HepG2 (cell line): ENCODE measurements at places on chromosomes 6 and 20.

GRCh38 chr6:12873691-12874090 lies 157.1 kb downstream of the PHACTR1 start:
- no peak for DNase-seq

- no peak for DNase-seq
Observed at GRCh38 chr6:124393536-124393935, 568.7 kb upstream of the RNF217 start.

DNA sequence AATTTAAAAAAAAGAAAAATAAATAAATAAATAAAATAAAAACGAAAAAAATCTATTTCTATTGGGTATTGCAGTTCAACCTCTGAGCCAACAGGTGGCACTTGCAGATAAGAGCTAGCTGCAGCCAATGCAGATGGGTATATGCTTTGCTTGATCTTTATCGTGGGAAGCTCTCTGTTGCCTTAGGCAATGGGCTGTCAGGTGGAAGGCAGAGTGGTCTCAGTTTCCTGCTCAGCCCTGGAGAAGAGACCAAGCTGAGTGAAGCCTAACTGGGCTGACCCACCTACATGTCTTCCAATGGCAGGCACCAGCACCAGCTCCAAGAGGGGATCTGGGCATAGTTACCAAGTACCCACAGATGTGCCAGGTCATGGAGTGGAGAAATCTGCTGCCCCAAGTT lies 95.0 kb downstream of the AK9 start:
- DNase-seq: peak; percentile 26

GRCh38 chr6:348860-349396 lies 42.6 kb upstream of the IRF4 start:
- no peak for DNase-seq

DNA sequence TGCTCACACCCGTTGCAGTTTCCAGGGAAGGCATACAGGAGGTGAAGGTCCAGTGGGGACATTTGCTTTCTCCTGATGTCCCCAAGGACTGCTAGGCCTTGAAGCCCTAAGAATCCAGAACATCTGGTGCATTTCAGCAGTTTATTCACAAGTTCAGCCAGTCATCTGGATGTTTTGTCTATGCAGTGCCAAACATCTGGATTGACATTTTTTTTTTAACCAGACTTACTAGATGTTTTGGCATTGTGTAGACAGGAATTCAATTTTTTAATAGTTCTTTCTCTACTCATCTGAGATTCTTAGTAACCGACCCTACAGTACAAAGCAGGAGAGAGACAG lies 256.2 kb downstream of the CLIC5 start:
- no peak for DNase-seq

- DNase-seq: no peak
Observed at GRCh38 chr6:118992186-118992795, 57.3 kb upstream of the MCM9 start.

DNA sequence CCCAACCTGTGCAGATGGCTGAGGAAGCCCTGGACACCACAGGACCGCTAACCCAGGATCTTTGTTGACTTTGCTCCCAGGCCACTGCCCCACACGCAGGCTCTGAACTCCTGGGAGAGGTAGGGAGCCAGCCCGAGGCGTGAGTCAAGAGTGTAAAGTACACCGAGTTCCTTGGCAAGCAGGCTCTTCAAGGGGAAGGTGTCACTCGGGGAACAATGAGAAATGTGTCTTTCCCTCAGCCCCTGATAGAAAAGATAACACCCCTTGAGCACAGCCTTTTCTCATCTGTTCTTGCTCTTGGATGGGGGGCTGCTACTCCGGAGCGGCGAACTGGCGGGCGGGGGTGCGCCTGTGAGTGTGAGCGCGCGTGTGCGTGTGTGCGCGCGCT lies 472 bp upstream of the EDN3 start:
- DNase-seq: no peak

DNA sequence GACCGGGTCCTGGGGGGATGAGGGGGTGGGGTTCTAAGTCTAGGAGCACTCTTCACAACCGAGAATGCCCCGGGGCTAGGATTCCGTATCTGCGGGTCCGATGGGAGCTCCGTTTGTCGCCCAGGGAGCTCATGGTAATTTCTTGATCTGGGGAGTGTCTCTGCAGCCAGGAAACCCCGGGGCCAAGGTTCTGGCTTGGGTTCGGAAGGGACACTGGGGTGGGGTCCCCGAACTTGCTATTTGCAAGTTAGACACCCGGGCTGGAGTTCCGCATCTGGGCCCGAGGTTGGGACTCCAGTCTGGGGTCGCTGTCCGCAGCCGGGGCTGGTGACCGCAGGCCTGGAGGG lies 397 bp downstream of the PEDS1 start:
- DNase-seq: no peak

GRCh38 chr6:27176096-27176495 lies 71.4 kb upstream of the PRSS16 start:
- DNase-seq: no peak

GRCh38 chr20:9928281-9928737 lies 89.4 kb upstream of the PAK5 start:
- no peak for DNase-seq

GRCh38 chr6:26414281-26414680 lies 12.2 kb downstream of the BTN3A1 start:
- no peak for DNase-seq

- DNase-seq: no peak
Observed at GRCh38 chr20:43917380-43917779, 2.7 kb downstream of the TOX2 start.
